Right lobe of liver (tissue), 6 donors: ENCODE measurements at places on chromosomes 3 and 15. TPM values are rescaled to one million over a fixed set of nuclear protein-coding genes. Genes with fewer than 3 reads are reported as not detected.

The NMNAT3 gene
- 1.3 TPM for total RNA-seq

- no peak for DNase-seq
Measured at GRCh38 chr3:127889976-127890650, 24.9 kb upstream of the KBTBD12 start.

GRCh38 chr3:112777811-112778210, 68.9 kb downstream of the CD200R1L start:
- DNase-seq = no peak

The RTP1 gene
- not detected for total RNA-seq

- no peak for DNase-seq
Measured at GRCh38 chr3:50190936-50191660, at the start of gene GNAT1. Gene GNAT1, plus strand, starts transcription at chr3:50191610. Its CDS starts 116 bp downstream, at chr3:50191726.

The INKA1 gene
- total RNA-seq = 0.46 TPM

- DNase-seq = no peak
Measured at GRCh38 chr3:69212411-69213160, 90.2 kb upstream of the LMOD3 start.
